ENCODE measurements at places on chromosomes 12 and 14. TPM values are rescaled to one million over a fixed set of nuclear protein-coding genes. Genes with fewer than 3 reads are reported as not detected.

Gene INSM2
- total RNA-seq: not detected

Gene MMP19
- 2.3 TPM for total RNA-seq

Gene RAD51AP1
- total RNA-seq: 1.4 TPM

Gene OR6C2
- total RNA-seq: not detected

Gene LMNTD1
- total RNA-seq: 2.3 TPM

Gene KRT78
- total RNA-seq: not detected

Gene CELA1
- total RNA-seq: not detected

Gene CHGA
- total RNA-seq: 2.4 TPM

Gene OTX2
- not detected for total RNA-seq

GRCh38 chr14:100868621-100869370 lies 34.7 kb downstream of the RTL1 start:
- no peak for DNase-seq

- DNase-seq: no peak
These were observed 425.7 kb downstream of the ATP23 start for GRCh38 chr12:58367041-58367440.

- DNase-seq: no peak
These were observed 3.7 kb downstream of the TMTC3 start for GRCh38 chr12:88145567-88146505.

DNA sequence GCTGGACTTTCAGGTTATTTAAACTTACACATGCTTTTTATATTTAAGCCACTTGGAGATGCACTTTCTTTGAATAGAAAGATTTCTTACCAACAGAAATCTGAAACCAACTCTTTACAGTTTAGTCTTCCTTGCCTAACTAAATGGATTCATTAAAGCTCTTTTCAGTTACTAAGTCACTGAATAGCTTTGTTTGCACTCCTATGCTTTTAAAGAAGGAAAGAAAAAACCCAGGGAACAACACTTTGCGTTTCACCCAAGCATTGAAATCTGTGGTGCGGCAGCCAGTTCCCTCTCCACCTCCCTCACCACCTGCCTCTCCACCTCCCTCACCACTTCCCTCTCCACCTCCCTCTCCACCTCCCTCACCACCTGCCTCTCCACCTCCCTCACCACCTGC lies 70.3 kb downstream of the RIMBP2 start:
- DNase-seq: no peak

GRCh38 chr14:74976264-74977113 lies 21.1 kb upstream of the PGF start:
- DNase-seq: no peak

DNA sequence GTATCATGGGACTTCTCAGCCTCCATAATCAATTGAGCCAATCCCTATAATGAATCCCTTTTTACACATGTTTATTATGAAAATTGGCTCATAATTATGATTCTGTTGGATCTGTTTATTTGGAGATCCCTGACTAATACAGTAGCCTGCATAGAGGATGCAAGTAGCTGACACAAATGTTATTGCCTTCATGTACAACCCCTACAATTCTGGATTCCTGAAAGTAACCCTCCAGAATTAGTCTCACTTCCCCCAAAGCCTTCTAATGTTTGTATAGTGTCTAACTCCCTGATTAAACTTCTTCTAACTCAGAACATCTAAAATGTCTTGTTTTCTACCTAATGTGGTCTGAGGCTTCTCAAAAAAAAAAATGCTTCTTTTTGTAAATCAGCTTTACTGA lies 6.6 kb upstream of the SMIM10L1 start:
- no peak for DNase-seq

DNA sequence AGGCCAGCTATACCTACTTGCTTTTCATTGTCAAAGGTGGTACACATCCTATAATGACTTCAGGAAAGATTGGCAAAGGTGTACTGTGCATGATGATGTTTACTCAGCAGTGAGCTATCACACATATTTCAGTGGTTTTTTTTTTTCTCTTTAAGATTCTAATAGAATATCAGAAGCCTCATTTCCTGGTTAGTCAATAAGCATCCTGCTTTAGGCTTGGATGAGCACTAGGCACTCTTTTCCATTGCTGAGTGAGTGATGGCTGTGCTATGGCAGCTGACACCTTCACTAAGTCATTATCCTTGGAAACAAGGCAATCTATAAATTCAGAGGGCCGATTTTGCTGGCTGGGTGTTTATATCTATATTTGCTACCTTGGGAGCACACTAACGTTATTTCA lies 161.1 kb upstream of the RASSF8 start:
- no peak for DNase-seq

DNA sequence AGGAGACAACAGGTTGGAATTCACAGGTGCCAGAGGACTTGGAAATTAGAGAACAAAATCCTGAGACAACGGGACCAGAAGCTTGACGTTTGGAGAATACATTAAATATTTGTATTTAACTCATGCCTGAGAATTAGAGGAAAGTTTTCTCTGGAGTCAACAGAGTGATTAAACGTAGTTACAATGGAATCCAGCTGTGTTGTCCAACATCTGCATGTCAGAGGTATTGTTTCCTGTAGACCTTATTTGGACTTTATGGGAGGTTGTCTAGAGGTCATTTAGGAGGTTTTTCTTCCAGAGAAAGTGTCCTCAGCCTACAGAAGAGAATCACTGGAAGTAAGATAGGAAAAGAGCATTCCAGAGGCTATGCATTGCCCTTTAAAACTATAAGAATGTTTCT lies 45.1 kb upstream of the RERGL start:
- DNase-seq: no peak

DNA sequence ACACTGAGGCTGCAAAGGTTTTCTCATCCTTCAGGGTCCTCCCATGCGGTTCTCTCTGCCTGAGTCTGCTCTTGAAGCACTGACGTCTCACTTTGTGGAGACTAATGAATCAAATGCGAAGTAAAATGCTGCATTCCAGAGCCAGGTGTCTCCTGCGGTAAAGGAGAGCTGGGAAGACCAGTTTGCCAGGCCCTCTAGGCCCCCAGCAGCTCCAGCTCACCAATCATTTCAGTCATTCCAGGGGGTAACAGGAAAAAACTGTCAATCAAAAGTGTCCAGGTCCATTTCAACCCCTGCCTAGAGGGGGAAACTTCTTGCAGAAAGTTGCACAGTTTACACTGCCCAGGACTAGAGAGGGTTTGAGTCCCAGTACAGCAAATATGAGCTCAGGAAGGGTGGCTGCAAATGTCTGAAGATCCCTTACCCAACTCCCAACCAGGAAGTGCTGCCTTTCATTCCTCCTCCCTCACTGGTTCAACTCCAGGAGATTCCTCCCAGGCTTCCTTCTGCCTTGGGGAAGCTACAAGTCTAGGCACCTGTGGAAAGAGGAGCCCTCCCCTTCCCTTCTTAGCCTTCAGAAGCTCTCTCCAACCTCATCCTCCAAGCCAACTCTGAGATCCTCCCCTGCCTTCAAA lies 2.7 kb upstream of the NXPH4 start:
- DNase-seq: no peak

DNA sequence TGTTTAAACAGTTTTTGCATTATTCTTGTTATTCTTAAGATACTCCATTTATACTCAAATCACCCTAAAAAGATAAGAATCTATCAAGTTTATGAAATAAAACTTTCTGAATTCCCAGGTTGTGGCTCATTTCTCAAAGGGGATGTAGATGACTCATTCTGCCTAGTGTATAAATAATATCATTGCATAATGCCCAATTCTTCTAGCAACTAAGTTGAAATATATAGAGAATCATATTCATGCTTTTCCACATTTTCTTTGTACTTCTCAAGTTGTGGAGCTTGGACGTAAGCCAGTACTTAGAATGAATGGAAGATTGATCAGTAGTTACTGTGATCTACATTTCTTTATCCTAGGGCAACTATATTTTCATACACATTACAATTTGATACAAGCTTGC lies 201.1 kb downstream of the PPFIA2 start:
- DNase-seq: no peak

- no peak for DNase-seq
These were observed 5.0 kb upstream of the DUSP6 start for GRCh38 chr12:89357297-89357730.

DNA sequence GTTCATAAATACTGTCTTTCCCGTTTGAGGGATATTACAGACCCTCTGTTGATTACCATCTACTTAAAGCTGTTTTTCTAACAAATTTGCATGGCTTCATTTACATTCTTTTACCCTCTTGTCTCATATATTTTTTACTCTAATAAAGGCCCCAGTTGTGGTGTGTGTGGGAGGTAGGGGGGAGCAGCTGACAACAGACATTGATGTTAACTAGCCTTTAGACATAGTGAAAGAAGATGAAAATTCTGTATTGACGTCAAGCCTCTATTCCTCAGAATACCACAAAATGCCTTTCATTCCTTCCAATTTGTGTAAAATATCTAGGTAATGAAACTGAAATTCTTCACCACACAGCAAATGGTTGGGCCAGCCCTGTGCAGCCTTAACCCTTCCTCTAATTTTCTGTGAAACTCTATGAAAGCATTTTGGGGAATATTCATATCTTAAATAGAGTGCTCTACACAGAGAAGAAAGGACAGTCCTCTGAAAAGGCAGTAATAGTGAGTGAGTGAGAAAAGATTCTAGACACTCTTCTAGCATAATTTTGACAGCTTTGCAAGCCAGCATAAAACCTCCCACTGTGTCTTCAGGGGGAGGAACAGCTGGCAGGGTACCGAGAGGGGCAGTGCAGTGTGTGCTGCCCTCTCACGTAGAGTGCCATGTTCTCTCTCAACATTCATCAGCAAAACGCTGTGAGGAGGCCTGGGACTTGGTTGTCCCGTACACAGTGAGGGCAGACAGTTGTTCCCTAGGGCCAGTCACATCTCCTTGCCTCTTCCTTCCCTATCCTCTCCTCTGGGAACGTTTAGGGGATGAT lies 20.1 kb upstream of the CERS5 start:
- DNase-seq: no peak

DNA sequence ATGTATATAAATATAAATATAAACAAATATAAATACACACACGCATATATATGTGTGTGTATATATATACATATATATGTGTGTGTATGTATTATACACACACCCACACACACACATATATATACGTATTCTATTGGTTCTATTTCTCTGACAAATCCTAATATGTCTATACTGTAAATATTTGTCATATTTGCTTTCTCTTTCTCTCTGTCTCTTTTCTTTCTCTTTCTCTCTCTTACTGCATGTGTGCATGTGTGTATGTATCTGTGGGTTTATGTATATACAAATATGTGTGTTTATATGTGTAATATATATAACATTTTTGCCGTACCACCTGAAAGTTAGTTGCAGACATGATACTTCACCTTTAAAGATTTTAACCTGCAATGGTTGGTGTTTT lies 174.2 kb upstream of the PLEKHG7 start:
- DNase-seq: no peak

DNA sequence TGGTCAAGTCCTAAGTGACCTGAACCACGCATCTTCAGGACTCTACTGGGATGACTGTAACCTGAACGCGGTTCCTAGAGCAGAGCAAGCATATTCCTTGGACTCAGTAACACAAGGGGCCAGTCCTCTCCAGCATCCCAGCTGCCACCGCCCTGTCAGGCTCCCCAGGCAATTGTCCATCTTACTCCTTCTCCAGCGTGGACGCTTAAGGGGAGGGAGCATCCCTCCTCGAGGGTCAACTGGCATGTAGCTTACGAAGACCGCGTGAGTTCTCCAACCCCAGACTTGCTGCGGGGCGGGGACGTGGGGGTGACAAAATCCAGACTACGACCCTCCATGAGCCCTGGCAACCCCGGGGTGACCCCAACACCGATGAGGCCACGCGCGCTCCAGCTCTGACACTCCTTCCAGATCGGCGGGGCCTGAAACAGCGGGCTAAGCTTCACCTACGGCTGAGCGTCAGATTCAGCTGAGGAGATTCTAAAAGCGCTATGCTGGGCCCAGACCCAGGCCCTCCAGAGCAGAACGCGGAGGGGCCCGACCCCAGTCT lies 846 bp upstream of the MTHFD1 start:
- peak; percentile 9 for DNase-seq

- DNase-seq: no peak
These were observed 37.4 kb downstream of the FBRSL1 start for GRCh38 chr12:132527186-132527882.

DNA sequence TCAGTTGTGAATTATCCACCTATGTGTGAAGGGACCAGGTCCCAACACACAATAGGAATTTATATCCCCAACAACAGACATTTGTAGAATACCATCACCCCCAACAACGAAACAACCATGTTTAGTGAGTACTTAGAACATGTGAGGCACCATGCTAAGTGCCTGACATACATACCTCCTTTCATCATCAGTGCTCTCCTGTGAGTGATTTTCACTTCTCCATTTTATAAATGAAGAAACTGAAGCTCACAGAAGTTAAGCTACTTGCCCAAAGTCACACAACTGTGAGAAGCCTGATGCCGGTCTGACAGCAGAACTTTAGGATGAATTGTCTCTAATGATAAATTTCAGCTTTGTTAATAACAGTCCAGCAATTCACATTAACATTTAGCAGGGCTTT lies 35.4 kb downstream of the SPTB start:
- DNase-seq: no peak

- DNase-seq: no peak
These were observed 696.7 kb upstream of the TBX3 start for GRCh38 chr12:115380546-115381120.

- peak; percentile 18 for DNase-seq
These were observed 48.5 kb upstream of the CSRP2 start for GRCh38 chr12:76927170-76927784.

- DNase-seq: peak; percentile 18
These were observed at the start of gene LUM for GRCh38 chr12:91111366-91112325. Gene LUM (minus strand): TSS chr12:91111494. CDS start chr12:91108979, 2,515 bp downstream.

DNA sequence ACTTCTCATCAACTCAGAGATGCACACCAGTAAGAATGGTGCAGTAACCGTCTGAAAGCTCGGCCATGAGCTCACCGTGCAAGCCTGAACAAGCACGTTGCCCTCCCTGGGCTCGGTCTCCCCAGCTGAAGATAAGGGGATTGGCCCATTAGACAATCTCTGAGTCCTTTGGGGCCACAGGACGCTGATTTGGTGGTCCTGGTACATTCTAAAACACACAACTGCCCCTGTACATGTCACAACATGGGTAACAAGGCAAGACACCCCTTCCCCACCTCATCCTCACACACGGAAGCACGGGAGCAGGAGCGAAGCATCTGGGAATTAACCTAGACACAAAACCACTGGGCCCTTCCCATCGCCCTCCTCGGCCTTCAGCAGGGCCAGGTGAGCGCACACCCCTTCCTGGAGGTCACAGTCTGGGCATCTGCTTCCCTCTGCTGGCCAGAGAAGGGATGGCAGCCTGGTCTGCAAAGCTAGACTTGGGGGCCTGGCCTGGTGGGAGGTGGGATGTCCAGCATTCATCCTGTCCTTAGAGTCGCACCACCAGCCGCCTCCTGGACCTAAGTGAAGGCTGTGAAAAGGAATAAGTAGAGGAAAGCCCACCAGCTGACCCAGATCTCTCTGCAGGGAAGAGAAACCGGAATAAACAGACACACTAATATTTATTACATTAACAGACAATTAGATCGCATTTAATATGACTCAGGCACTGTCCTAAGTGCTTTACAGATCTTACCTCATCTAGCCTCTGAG lies 18.9 kb upstream of the SMUG1 start:
- DNase-seq: peak; percentile 78

DNA sequence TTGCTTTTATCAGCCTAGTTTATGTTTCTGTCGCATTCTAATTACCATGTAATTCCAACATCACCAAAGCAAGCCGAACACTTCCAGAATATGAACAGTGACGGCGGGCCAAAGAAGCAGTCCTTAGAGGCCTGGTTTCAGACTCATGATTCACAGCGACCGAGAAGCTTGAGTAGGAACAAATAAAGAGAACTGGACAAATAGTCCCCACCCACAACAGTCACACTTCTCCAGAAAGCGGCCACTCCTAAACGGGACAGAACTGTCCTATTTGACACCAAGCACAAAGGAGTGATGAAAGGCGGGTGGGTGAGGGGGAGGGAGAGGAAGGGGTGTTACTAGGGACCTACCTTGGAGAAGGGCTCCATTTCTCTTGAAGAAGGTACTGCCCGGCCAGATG lies 136.4 kb downstream of the FOXN3 start:
- no peak for DNase-seq
